ENCODE measurements at places on chromosomes 6 and 20.

DNA sequence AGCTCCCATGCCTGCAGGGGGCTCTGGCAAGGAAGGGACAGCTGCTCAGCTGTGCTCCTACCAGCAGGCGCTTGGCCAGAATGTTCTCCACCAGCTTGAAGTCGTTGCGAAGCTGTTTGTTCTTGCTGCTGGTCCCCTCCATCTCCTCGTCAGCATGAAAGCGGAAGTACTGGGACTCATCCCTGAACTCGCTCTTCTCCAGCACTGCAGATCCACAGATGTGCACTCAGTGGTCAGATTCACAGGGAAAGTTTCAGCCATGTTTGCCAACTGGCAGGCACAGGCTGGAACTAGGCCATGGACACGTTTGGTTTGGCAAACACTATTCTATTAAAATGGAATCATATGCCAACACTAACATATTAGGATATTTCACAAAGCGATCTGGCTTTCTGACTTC, 167.9 kb downstream of the PREX1 start:
- no peak for DNase-seq

DNA sequence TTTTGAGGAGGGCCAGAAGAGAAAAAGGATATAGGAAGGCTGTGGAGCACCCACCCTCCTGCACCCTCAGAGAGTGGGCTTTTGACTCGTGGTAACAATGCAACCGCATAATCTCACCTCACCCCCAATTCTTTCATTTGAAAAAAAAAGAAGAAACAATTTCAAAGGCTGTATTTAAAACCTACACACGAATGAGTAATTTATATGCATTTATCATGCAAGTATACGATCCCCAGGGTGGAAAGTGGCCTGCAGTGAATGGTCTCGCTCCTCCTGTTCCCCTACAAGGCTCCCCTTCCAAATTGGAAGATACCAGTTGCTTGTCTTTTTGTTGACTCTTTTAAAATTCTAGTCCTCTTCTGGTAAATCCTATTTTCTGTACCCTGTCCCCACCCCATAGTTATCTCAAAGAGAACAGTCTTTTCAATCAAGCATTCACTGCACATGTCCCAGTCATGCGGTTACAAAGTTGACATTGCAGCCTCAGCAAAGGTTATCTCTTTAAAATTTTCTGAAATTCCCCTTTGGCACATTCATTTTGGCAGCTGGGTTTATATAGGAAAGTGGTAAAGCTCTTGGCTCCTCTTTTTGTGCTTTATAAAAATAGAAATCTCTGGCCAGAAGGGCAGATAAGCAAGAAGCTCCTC, 110.6 kb downstream of the ARID1B start:
- no peak for DNase-seq

- no peak for DNase-seq
Measured at GRCh38 chr6:98539741-98540140, 294.6 kb upstream of the POU3F2 start.

DNA sequence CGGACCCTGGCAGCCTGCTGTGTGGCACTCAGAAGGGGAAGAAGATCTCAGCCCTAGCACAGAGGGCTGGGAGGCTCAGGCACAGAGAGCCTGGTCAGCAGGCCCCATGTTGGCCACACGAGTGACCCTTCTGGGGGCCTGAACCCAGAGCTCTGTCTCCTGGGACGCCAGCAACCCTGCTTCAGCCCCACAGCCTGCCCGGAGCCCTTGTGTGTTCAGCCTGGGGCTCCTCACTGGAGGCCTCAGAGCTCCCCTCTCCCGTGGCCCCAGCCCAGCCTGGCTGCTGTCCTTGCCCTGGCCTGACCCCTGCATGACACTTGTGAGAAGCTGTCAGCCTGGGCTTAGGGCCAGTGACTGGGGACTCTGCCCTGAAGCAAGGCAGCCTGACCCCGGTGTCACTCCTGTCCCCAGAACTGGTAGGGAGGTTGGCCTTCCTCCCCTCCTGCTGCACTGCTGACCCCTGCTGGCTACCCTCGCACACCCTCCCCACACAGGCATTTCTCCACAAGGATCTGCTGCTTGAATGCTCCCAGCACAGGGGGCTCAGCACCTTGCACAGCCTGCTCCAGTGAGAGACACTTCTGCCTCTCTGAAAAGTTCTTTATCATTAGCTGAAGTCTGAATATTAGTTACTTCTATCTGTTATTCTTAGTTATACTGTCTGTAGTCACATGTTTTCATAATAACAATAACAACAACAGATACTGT, 15.4 kb upstream of the IP6K3 start:
- peak; percentile 22 for DNase-seq

DNA sequence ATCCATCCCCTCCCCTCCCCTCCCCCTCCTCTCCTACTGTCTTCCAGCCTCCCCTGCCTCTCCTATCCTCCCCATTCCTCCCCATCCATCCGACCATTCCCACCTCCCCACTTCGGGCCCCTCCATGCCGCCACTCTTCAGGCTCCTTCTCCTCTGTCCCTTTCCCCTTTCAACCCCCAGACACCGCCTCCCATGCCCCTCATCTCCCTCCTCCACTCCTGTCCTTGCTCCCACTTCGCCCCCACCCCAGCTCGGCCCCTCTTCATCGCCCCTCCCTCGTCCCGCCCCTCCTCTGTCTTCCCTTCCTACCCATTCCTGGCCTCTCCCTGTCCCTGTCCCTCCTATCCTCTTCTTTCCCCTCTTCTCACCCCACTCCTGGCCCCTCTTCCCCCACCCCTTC, 554 bp upstream of the CST3 start:
- no peak for DNase-seq

- no peak for DNase-seq
Measured at GRCh38 chr20:46078954-46079353, 10.8 kb downstream of the NCOA5 start.

- no peak for DNase-seq
Measured at GRCh38 chr6:143700684-143701348, 23.1 kb downstream of the PHACTR2 start.

- no peak for DNase-seq
Measured at GRCh38 chr6:30839671-30840070, 44.6 kb upstream of the DDR1 start.

DNA sequence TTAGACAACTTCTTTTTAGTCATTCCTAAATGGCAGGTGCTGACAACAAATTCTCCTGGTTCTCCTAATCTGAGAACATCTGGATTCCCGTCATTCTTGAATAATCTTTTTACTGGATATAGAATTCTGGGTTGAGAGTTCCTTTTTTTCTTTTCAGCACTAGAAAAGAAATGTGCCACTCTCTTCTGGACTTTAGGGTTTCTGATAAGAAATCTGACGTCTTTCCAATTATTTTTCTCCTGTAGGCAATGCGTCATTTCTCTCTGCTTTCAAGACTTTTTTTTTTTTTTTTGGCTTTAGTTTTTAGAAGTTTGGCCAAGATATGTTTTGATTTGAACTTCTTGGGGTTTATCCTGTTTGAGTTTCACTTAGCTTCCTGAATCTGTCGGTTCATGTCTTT, 66.1 kb upstream of the RNF24 start:
- DNase-seq, result no peak

DNA sequence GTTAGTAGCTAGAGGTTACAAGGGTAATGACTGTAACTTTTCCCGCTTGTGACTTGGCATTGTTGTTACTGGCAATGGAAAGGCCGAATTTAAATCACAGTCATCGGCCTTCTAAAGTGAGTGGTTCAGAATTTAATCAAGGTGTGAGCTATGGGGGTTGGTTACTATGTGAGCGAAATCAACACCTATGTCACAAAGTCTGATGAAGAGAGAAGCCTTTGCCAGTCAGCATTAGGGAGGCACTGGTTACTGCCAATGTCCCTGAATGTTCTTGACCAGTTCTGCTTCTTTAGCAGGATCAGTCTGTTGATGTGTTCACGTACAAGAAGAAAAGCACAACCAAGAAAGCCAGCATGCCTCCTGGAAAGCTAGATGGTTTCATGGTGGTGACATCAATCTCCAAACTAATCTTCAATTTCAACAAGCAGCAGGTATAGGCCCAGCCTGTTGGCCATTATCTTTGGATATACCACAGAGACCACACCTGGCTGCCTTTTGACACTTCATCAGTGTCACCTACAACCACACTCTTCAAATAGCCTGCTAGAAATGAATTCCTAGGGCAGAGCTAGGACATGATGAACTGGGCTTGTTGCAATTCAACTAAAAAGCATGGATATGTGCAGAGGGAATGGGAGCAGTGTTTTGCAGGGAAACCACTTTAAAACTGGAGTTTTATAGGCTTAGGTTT, 17.2 kb downstream of the SAMD5 start:
- no peak for DNase-seq

DNA sequence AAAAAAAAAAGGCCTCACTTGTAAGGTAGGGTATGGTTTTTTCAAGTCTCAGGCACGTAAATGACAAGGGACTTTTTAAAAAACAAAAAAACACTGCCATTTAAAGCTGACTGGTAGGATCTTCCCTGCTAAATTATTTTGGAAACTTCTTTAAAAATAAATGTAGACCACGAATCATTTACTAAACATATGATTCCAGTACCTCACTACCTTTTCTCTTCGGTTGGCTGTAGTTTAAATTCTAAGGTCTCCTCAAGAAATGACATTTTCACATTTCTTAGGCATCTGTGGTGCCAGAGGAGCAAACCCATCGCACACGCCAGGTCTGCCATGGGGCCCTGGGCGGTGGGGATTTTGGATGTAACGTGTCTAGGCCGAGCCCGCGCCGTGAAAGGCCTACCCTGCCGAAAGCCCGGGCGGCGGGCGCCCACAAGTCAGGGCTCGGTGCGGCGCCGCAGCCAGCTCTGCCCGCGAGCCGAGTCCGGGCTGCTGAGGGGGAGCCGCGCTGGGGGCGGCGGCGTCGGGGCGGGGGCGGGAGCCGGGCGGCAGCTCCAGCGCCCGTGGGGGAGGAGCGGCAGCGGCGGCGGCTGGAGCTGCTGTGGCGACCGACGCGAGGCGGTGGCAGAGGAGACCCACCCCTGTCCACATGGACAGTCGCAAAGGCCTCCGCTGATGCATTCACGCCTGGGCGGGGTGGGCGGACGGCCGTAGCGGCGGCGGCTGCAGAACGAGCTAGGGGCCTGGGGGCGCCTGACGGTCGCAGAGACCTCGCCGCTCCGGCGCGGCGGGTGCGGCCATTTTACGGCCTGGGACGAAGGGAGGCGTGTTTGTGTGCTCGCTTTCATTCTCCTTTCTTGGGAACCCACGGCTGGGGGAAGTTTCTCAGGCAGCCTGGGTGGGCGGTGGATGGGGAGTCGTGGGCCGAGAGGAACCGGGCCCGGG, at the start of gene SENP6:
Gene SENP6, plus strand, starts transcription at position 577 of the 942 bp plus-strand sequence. CDS start 645 bp downstream, outside the sequence.
- DNase-seq, result peak; percentile 42

DNA sequence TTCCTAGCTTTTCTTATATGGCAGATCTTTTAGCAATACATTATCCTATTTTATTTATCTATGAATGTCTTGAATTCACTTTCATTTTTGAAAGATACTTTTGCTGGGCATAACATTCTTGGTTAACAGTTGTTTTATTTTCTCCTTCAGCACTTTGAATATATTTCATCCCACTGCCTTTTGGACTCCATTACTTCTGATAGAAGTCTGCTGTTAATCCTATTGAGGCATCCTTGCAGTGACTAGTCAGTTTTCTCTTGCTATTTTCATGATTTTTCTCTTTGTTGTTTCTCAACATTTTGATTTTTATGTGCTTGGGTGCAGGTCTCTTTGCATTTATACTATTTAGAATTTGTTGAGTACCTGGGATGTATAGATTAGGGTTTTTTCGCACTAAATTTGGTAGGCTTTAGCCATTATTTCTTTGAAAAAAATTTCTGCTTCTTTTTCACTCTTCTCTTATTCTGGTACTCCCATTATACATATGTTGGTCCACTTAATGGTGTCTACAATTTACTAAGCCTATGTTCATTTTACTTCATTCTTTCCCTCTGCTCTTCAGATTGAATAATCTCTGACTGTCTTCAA, 53.2 kb downstream of the PHACTR3 start:
- no peak for DNase-seq

GRCh38 chr6:104789770-104790190, 69.9 kb downstream of the HACE1 start:
- DNase-seq, result no peak

GRCh38 chr6:53103993-53104675, 38.9 kb downstream of the FBXO9 start:
- no peak for DNase-seq
